ENCODE measurements at places on chromosomes 2 and 18. TPM values are rescaled to one million over a fixed set of nuclear protein-coding genes. Genes with fewer than 3 reads are reported as not detected.

CXCR1 gene
- total RNA-seq = not detected

TXNDC2 gene
- not detected for total RNA-seq

MAP4K3 gene
- total RNA-seq = 38.3 TPM

CHRNA1 gene
- total RNA-seq = not detected

PLA2R1 gene
- total RNA-seq = 5.1 TPM

GPC1 gene
- 142 TPM for total RNA-seq

C2orf80 gene
- total RNA-seq = not detected

PRSS56 gene
- not detected for total RNA-seq

DES gene
- 83.3 TPM for total RNA-seq

ANKRD30BL gene
- total RNA-seq = not detected

WDR7 gene
- total RNA-seq = 23.6 TPM

CPLX4 gene
- total RNA-seq = not detected

MDH1B gene
- 0.53 TPM for total RNA-seq

SLC66A3 gene
- 67.5 TPM for total RNA-seq

PLEK gene
- total RNA-seq = not detected

LONRF2 gene
- total RNA-seq = 0.53 TPM

THUMPD2 gene
- total RNA-seq = 3.2 TPM

ASB18 gene
- total RNA-seq = not detected

HOXD3 gene
- 1.7 TPM for total RNA-seq

C2orf69 gene
- 11.2 TPM for total RNA-seq

ALPP gene
- not detected for total RNA-seq

DNAH6 gene
- total RNA-seq = 0.29 TPM

DSC2 gene
- not detected for total RNA-seq

SNED1 gene
- 11.0 TPM for total RNA-seq

TMEM178A gene
- not detected for total RNA-seq

CDH19 gene
- total RNA-seq = not detected

TTC27 gene
- 25.0 TPM for total RNA-seq

All from myometrial cell (primary cell).